ENCODE measurements at places on chromosomes 12 and 14. TPM values are rescaled to one million over a fixed set of nuclear protein-coding genes. Genes with fewer than 3 reads are reported as not detected.

- no peak for DNase-seq
Observed at GRCh38 chr12:66697404-66697803, 18.5 kb upstream of the GRIP1 start.

- DNase-seq: no peak
Observed at GRCh38 chr12:70190262-70191010, 52.8 kb upstream of the CNOT2 start.

GRCh38 chr14:51807356-51807755 lies 53.1 kb upstream of the GNG2 start:
- no peak for DNase-seq

DNA sequence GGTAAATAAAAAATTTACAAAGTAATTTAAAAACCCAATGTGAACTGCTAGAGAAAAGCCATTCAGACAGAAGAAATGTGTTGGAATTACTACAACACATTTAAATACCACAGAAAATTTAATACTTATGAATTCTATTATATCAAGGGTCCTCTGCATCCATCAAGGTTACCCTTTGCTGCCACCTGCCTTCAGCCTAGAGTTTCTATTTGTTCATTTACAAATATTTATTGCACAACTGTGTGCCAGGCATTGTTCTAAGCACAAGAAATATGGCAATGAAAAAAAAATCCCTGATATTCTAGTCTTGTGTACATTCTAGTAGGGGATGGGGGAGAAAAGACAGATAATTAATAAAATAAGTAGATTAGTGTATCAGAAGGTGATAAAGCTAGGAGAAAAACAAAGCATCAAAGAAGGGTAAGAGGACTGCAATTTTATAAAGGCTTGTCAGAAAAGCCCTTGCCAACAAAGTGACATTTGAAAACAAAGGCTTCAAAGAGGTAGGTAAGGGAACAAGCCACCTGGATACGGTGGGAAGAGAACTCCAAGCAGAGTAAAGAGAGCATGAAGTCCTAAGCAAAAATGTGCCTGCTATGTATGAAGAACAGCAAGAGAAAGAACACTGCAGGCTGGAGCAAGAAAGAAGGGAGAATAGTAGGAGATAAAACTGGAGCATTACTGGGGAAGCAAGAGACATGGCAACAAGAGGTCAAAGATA lies 59.1 kb upstream of the SLC6A13 start:
- no peak for DNase-seq

GRCh38 chr12:93163260-93164036 lies 214.3 kb upstream of the NUDT4 start:
- no peak for DNase-seq

RTRAF gene
- total RNA-seq: 237 TPM

- DNase-seq: no peak
Observed at GRCh38 chr12:71854594-71854993, 15.0 kb downstream of the TBC1D15 start.

- no peak for DNase-seq
Observed at GRCh38 chr14:91175291-91176201, 61.7 kb downstream of the DGLUCY start.

DNA sequence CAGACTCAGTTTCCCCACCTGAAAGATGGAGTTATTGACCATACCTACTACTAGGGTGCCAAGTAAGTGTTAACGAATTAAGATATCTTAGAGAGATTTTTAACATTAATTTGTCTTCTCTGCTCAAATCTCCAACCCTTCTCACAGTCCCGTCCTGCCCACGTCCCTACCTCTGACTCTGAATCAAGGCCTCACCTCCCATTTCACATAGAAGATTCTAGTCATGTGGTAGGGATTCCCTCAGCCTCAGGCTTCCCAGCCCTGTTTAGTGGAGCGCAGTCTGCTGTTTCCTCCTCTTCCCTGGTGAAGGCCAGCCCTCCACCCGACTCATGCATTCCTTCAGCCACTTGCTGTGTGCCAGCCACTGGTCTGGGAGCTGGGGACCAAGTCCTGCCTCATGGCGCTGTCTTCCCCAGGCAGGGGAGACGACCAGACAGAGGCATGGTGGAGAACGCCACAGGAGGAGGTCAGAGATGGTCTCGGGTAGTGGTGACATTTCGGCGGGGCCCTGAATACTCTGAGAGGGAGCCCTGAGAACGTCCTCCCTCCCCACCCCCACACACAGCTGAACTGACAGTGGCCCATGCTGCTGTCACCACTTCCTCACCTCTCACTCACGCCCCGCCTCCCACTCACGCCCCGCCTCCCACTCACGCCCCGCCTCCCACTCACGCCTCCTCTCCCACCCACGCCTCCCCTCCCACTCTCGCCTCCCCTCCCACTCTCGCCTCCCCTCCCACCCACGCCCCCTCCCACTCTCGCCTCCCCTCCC lies 38.8 kb downstream of the TMEM63C start:
- DNase-seq: no peak

PIWIL1 gene
- total RNA-seq: not detected

GRCh38 chr12:2960390-2960956 lies 1.3 kb downstream of the TEAD4 start:
- DNase-seq: no peak

ABCC9 gene
- 81.8 TPM for total RNA-seq

- DNase-seq: no peak
Observed at GRCh38 chr12:27012982-27013255, 1.3 kb downstream of the TM7SF3 start.

CLEC7A gene
- total RNA-seq: 1.3 TPM

- DNase-seq: no peak
Observed at GRCh38 chr14:77369285-77369684, 7.6 kb downstream of the TMED8 start.

DNA sequence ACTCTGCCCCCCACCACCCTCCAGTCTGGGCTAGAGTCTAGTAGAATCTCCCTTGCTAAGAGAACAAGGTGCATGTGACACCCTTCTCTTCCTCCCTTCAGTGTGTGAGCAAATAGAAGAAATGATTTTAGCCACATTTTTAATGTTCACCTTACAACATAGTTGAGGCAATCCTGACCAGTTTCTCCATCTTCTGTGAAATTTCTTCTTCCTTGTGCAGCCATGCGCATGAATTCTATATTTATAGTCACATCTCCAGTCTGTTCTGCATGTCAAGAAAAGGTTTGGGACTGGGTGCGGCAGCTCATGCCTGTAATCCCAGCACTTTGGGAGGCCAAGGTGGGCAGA lies 9.5 kb upstream of the LTA4H start:
- no peak for DNase-seq

LRCOL1 gene
- total RNA-seq: not detected

DNA sequence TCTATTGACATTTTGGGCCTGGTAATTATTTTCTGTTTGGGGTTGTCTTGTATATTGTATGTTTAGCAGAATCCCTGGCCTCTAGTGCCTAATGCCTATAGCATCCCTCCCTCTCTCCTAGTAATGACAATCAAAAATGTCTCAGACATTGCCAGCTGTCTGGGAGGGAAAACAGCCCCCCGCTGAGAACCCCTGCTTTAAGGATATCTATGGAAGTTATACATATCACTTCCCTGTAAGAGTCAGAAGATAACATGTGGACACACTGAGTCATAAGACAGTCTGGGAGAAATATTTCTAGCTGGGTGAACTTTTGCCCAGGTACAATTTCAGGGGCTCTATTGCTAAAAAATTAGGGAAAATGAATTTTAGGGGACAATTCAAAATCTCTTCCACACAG lies 255.0 kb downstream of the PAWR start:
- DNase-seq: no peak

GRCh38 chr12:65881348-65881961 lies 57.2 kb downstream of the HMGA2 start:
- peak; percentile 24 for DNase-seq

GRCh38 chr14:90398841-90399540 lies 2.2 kb downstream of the CALM1 start:
- DNase-seq: no peak

INHBC gene
- total RNA-seq: not detected

OR4E2 gene
- total RNA-seq: not detected

SLC15A5 gene
- total RNA-seq: not detected

GRCh38 chr14:105330491-105330895 lies 15.9 kb downstream of the PACS2 start:
- no peak for DNase-seq

GRCh38 chr12:77062846-77063461 lies 2.4 kb downstream of the E2F7 start:
- DNase-seq: no peak

GRCh38 chr14:104702673-104703072 lies 13.3 kb downstream of the INF2 start:
- no peak for DNase-seq

EGLN3 gene
- total RNA-seq: 153 TPM

- no peak for DNase-seq
Observed at GRCh38 chr14:71693381-71693780, 238.8 kb upstream of the RGS6 start.

DNA sequence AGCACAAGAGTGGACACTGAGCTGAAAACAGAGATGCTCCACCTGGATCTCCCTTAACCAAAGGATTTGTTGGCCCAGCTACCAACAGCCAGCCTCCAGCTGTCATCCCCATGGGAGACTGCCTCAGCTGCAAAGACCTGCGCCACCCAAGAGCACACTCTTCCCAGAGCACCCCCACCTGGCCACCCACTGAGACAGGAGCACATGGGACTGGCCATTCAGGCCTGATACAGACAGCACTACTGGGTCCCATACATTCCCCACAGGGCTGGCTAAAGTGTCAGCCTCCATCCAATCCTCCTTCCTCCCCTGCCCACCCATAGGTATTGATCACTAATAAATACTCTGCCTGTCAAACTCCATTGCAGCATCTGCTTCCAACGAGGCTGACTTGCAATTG lies 241.5 kb downstream of the BCL11B start:
- DNase-seq: no peak

GRCh38 chr12:82461836-82462235 lies 103.5 kb downstream of the METTL25 start:
- no peak for DNase-seq

PLEKHA5 gene
- 60.8 TPM for total RNA-seq

TMEM117 gene
- total RNA-seq: 6.7 TPM

GRCh38 chr14:59463787-59464485 lies 1.2 kb downstream of the GPR135 start:
- DNase-seq: no peak

DNA sequence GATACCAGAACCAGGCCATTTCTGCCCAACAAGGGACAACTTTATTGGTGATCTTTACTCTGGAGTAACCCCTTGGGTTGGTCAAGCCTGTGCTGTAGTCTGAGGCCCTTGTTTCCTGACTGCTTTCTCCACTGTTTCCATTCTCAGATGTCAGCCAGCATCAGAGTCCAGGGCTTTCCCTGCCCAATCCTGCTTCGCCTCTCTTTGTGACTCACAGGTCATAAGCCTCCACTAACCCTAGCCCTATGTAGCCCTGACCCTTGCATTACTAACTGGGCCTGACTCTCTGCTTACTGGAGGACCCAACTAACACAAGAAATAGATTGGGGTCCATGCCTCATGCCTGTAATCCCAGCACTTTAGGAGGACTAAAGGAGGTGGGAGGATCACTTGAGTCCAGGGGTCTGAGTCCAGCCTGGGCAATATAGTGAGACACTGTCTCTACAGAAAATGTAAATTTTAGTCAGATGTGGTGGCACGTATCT lies 8.6 kb upstream of the SNRNP35 start:
- no peak for DNase-seq

GRCh38 chr14:23139874-23140273 lies 20.8 kb upstream of the CEBPE start:
- no peak for DNase-seq

GRCh38 chr14:81471062-81471461 lies 62.6 kb downstream of the SEL1L start:
- DNase-seq: no peak

Data from left ventricle myocardium inferior (tissue), 1 donor.